GM20000 (cell line): ENCODE measurements at places on chromosomes 5 and 9.

GRCh38 chr9:84698323-84698722 lies 28.8 kb downstream of the NTRK2 start:
- DNase-seq: no peak

GRCh38 chr9:125475385-125475784 lies 213.8 kb downstream of the GAPVD1 start:
- no peak for DNase-seq

DNA sequence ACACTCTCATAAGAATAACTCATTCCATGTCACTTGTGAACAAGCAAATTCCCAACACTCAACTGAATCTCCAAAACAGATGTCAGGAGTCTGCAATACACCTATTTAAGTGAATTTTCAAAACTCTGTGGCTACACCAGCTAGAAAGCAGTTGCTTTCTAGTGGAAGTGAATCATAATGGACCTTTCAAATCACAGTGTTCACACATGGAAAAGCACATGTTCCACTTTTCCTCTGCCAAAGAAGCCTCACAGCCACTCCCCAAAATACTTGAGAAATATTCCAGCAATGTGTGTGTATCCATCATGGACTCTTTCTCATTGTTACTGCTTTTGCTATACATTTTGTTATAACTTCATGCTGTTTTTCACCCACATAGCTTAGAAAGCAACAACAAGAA lies 17.4 kb downstream of the MARCHF3 start:
- DNase-seq: no peak

GRCh38 chr9:68458918-68459317 lies 81.8 kb downstream of the TMEM252 start:
- DNase-seq: no peak

- no peak for DNase-seq
These were observed 44.7 kb downstream of the GKAP1 start for GRCh38 chr9:83772860-83773259.

DNA sequence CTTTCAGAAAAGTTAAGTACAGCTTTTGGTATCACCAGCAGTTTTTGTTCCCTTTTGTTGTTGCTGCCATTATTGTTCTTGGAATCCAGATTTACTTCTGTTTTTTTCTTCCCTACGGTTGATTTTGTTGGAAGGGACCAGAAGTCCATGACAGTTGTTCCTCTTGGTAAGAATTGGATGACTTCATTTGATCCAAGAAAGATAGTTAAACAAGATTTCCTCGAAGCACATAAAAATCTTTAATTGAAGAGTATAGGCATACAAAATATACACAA lies 65.4 kb downstream of the CDC42SE2 start:
- DNase-seq: no peak

DNA sequence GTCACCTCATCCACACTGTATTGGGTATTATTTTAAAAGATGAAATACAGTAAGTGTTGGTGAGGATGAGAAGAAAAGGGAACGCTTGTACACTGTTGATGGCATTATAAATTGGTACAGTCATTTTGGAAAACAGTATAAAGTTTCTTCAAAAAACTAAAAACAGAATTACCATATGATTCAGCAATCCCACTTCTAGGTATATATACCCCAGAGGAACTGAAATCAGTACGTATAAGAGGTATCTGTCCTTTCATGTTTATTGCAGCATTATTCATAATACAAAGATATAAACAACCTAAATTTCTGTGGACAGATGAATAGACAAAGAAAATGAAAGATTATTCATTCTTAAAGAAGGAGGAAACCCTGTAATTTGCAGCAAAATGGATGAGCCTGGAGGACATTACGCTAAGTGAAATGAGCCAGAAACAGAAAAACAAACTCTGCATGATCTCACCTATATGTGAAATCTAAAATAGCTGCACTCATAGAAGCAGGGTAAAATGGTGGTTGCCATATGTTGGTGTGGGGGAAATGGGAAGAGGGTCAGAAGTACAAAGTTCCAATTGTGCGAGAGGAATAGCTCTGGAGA lies 191.6 kb downstream of the TRIM36 start:
- DNase-seq: no peak

- peak; percentile 71 for DNase-seq
These were observed 114.9 kb upstream of the TRIM32 start for GRCh38 chr9:116572095-116572748.

DNA sequence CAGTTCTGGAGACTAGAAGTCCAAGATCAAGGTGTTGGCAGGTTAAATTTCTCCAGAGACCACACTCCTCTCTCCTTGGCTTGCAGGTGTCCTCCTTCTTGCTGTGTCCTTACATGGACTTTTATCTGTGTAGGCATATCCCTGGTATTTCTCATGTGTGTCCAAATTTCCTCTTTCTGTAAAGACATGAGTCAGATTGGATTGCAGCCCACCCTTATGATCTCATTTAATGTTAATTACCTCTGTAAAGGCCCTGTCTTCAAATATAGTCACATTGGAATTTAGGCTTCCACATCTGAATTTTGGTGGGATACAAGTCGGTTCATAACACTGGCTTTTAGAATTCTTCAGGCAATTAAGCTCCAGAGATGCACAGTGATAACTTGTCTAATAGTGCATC lies 322.2 kb upstream of the GRIA1 start:
- no peak for DNase-seq

GRCh38 chr9:77290373-77290772 lies 113.0 kb downstream of the VPS13A start:
- DNase-seq: no peak

DNA sequence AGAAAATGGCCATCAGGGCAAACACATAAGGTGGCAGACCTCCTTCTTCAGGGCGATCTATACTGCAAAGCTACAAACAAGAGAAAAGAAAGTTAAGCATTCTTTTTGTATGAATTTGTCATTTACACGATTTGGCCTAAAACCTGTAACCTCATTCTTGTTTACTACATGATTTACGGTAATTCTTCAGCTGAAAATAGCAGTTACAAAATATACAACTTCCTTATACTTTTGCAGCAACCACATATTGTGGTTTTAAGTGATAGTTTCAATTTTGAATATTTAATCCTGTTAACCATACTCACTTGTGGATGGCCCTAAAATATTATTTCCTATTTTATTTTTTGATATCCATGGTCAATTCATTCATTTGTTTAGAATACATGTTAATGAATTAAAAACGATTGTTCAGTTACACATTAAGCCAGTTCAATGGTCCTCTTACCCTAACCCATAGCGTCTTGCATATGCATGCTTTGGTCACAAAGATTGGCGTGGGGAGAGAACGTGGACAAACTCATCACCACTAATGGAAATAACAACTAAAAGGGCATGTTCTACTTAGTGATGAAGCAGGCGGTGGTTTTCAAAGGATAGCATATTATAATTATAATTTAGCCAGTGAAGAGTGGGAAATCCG lies 16.6 kb downstream of the TUT7 start:
- no peak for DNase-seq

DNA sequence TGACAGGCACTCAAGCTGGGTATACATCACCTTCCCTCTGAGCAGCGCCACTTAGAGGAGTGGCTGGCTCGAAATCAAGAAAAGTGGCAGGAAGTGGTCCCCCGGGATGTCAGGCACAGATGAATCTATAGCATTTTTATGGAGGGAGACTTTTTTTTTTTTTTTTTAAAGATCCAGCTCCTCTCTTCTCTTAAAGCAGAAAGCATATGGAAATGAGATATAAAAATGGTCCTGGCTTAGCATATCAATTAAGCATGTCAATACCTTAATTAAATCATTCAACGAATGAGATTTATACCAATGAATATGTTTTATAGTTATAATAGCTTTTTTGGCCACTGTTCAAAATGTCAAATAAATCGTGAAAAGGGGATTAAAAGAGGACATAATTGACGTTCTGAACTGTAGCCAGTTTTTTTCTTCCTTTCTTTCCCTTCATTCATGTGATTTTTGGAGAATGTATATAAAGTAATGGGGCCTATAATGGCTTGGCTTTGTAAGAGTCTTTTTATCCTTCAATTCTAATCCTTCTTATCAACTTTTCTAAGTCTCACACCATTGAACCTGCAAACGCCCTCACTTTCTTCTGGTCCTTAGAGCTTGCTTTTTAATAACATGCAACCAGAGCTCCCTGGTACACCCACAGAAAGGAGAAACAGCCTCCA lies 319.2 kb upstream of the PANK3 start:
- DNase-seq: no peak

GRCh38 chr5:14587150-14587549 lies 5.6 kb downstream of the OTULINL start:
- DNase-seq: no peak

- no peak for DNase-seq
These were observed 46.0 kb upstream of the OR2K2 start for GRCh38 chr9:111375817-111376564.

DNA sequence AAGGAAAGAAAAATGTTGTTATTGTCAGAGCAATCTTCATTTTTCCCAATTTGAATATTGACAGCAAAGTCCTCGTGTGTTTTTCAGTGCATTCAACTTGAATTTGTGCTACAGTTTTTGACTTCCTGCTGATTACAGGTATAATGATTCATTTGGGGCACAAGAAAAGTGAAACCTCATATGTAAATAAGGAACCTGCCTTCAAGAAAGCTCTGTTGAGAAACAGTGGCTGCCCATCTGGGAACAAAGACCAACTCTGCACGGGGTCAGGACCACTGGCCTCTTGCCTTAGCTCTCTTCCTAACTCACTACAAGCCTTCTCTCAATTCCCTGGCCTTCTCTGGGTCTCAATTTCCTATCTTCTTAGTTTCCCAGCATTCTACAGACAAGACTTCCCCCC lies 21.0 kb downstream of the TIMD4 start:
- peak; percentile 68 for DNase-seq

DNA sequence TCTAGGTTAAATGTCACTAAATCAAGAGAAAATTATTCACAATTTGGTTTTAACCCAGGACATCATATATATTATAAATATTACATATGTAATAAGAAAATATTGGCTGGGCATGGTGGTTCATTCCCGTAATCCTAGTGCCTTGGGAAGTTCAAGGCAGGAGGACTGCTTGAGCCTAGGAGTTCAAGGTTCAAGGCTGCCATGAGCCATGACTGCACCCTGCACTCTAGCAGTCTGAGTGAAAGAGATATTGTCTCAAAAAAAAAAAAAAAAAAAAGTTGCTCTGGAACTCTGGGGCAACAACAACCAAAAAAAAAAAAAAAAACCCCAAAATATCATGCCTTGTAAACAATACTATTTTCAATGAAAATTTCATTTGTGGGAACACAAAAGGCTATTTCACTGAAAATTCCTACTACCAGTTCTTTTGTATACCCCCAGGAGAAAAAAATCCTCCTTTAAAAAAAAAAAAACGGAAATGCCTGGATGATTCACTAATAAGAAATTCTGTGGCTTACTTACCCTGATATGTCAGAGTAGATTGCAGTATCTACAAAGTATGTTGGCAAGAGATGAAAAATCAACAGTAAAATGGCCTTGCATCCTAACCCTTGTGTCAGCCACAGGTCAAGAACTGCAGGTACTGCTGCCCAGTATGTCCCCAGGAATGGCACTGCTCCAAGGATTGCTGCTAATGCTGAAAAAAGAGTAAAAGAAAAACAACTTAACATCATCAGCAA lies 22.6 kb upstream of the CTNNAL1 start:
- no peak for DNase-seq

DNA sequence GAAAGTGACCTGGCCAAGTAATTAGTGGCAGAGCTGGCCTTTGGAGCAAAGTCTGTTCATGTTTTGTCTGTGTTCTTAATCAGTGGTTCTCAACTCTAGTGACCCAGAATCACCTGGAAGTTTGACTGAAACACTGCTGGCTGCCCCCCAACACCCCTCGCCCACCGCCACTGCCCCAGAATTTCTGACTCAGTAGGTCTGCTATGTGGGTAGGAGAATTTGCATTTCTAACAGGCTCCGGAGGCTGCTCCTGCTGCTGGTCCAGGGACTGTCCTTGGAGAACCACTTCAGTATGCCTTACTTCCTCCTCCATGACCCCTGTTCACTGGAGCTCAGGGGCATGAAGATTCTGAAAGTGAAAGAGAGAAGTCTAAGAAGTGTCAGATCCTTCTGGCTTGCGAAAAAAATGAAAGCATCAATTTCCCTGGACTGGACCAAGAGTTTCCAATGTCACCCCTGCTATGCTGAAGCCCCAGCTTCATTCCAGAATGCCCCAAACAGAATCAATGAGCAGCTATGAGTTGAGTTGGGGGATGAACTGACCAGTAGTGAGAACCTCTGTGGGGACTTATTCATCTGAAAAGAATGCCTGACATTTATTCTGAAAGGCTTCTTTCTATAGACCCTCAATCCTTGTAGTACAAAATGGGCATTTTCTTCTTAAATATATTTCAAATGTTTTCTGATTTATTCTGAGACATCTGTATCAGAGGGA lies 20.8 kb upstream of the COL15A1 start:
- DNase-seq: no peak

GRCh38 chr5:43572357-43572756 lies 15.5 kb upstream of the PAIP1 start:
- no peak for DNase-seq

DNA sequence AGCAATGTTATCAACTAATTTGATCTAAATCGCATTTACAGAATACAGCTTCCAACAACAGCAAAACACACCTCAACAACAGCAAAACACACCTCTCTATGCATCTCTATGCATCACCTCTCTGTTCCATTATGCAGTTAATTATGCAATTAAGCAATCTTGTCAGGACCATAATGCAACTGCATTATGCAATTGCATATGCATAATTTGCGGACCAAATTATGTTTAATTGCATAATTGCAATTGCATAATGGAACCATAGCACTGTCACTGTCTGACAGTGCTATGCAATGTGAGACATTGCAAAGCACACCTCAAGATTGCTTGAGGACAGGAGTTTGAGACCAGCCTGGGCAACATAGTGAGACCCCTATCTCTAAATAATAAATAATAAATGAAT lies 80.4 kb upstream of the PRSS3 start:
- DNase-seq: no peak

DNA sequence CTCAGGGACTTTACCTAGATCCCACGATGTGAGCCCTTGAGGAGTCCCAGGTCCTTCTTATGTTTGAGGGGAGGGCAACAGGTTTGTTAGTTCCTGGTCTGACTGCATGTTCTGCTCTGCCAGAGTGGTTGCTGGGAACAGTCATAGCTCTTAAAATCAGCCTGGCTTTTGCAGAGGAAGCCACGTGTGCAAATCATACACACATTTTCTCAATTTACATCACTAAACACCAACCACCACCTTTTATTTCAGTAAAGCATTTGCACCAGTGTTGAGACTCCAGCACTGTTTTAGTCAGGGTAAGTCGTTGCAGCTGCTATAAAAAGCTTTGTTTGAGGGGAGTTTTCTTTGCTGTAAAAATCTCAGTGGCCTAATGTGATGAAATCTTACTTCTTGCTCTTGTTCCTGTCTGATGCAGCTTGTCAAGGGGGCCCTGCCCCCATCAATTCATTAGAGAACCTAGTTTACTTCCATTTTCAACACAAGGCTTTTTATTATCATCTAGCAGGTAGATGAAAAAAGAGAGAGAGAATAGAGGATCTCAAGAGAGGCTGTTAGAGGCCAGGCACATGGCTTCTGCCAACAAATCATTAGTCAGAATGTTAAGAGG lies 70.3 kb upstream of the VCAN start:
- peak; percentile 13 for DNase-seq
